ENCODE measurements at places on chromosomes 3 and 15.
A peak's percentile ranks its signal among the peaks of the same experiment; 100 is the strongest.

DNA sequence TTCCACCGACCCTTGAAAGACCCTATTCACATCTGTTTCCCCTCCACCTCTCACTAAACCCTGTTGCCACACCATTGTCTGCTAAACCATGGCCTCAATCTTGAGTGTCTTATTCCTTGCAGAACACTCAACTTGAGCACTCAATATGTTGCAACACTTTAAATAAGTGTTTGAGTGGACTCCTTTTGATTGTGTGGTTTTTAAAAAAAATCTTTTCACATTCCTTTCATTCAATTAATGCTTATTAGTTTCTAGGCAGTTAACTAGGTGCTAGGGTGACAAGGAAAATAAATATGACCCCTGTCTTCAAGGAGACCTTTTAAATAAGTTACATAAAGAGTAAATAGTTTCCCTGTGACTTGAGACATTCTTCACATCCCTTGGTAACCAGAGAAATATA is 13.3 kb upstream of the HHLA2 start:
- no peak for DNase-seq

DNA sequence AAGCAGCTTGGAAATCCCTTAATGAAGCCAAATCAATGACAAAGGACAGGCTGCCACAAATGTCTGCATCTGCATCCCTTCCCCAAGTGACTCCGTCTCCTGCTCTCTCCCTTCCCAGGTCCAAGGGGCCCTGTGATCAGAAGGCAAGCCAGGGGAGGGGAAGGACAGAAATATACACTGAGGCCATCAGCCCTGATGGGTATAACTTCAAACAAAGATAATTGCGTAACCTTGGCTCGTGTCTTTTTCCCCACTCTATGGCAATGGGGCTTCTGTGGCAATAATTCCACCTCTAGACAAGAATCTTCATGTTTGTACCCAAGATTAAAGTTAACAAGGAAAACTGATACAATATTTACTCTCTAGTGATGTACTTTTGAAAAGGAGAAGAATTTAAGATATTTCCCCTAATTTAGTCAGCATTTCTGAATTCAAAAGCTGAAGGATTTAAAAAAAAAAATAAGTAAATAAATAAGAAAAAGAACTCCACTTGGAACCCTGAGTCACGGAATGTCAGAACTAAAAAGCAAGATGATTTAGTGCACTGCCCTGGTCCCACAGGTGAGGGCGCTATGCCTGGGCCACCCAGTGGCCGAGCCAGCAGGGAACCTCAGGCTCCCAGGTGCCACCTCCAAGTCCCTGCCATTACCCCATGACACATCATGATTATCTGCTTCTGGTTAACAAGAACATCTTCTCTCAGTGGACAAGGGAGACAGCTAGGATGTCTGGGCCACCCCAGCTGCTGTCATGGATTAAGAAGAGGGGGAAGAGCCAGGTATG is 154.5 kb downstream of the STT3B start:
- no peak for DNase-seq

GRCh38 chr3:64717411-64717810 is 29.6 kb upstream of the ADAMTS9 start:
- no peak for DNase-seq

DNA sequence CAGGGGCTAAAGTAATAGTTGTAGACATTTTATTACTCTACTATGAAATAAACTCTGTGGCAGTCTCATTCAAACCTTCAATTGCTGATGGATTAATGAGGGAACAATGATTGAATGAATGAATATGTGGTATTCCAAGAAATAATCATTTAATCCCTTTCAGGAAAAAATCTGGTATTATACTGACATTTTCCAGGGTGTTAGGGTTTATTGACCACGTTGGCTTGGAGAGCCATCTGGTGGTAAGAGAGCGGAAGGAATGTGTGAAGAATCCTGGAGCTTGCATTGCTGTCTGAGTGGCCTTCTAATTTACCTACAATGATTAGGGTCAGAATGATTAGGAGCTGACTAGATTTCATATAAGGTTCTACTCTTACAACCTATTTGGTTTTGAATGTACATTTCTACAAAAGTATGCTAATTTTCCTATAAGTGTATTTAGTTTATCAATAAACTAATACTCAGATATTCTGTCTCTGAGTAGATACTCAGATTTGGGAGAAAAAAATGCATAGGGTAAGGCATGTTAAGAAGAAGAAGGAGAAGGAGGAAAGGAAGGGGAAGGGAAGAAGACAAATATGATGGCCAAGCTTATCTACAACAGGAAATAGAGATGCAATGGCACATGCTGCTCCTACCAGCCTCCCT is 249.9 kb downstream of the ROBO1 start:
- DNase-seq = peak; percentile 60

DNA sequence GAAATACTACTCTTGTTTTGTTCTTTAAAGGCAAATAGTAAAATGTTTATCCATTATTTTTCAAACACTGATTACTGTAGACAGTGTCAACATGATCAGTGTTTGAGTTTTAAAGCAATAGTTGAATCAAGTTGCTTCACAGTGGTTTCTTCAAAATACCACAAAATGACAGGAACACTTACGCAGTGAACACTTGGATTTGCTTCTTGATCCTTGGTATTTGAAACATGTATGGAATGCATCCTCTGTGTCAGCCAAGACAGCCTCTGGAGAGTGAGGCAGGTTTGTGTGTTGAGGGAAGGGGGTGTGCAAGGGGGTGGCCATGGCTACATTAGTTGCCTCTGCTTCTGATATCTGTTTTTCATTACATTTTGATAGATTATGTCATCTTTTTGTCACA is 413.0 kb downstream of the RBMS3 start:
- peak; percentile 23 for DNase-seq

GRCh38 chr15:49979705-49980382 is 139.2 kb downstream of the ATP8B4 start:
- DNase-seq = no peak

DNA sequence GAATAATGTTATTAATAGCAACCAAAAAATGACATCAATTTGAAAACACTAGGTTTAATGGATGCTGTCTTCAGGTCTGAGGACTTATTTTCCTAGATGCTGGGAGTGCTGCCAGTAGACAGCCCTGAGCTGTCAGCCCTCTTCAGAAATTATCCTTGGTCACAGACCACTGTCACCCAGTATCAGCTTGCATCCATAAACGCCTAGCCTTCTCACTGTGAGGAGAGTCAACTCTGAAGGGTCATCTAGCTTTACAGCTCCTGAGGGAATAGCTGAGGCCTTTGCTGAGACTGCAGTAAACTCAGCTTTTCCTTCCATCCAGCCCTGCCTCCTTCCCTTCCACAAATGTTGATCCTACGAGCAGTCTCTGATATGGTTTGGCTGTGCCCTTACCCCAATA is 19.4 kb upstream of the MNS1 start:
- no peak for DNase-seq

GRCh38 chr3:17478673-17479072 is 263.8 kb downstream of the TBC1D5 start:
- DNase-seq = peak; percentile 9

GRCh38 chr3:82392203-82392775 is 630.8 kb upstream of the GBE1 start:
- DNase-seq = no peak

- DNase-seq = no peak
These were observed 41.4 kb upstream of the KBTBD8 start for GRCh38 chr3:66956742-66957141.

GRCh38 chr3:134381076-134381475 is 6.8 kb upstream of the AMOTL2 start:
- DNase-seq = no peak

DNA sequence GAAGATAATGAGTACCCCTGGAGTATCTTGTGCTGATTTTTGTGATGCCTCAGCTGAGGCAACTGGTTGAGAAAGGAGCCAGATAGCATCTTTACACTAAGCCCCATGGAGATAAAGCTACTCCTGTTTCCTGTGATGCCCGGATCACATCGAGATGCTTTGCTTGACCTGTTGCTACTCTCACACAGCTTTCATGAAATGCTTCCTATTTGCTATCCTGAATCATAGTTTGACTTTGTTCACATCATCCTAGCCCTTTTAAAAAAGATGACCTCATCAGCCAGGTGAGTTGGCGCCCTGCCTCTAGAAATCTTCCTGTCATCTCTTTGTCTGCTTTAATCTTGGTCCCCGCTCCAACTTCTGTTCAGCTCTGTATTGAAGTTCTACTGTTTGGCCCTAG is 409.6 kb upstream of the TBL1XR1 start:
- peak; percentile 54 for DNase-seq

DNA sequence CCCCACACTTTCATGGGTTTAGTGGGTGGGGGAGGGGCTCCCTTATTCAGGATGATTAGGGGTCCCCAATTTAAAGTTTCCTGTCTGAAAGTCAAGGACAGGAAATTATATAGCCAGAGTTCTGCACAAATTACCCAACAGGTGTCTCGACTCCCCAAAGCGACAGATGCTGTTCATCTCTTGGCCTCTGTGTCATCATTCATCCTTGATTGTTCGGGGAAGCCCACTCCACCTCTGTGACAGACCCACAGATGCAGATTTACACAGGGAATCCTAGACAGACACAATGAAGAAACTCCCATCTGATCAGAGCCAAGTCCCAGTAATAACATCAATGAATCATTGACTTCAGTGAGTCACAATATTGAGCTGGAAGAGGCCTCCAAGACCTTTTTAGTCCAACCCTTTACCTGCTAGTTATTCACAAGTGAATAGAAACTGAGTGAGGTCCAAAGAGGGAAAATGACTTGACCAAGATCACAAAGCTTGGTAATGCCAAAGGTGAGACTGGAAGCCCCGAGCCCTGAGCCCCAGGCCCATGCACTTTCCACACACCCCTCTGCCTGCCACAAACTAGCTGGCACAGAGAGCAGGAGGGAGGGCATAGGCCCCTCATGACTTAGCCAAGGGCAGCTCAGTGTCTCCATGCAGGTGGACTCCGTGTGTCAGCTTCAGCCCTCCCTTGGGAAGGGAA is 7.9 kb upstream of the SRP14 start:
- no peak for DNase-seq

- DNase-seq = no peak
These were observed 124.3 kb upstream of the IGF1R start for GRCh38 chr15:98523912-98524662.

- DNase-seq = no peak
These were observed 619.2 kb downstream of the DIPK2A start for GRCh38 chr3:144590854-144591253.

DNA sequence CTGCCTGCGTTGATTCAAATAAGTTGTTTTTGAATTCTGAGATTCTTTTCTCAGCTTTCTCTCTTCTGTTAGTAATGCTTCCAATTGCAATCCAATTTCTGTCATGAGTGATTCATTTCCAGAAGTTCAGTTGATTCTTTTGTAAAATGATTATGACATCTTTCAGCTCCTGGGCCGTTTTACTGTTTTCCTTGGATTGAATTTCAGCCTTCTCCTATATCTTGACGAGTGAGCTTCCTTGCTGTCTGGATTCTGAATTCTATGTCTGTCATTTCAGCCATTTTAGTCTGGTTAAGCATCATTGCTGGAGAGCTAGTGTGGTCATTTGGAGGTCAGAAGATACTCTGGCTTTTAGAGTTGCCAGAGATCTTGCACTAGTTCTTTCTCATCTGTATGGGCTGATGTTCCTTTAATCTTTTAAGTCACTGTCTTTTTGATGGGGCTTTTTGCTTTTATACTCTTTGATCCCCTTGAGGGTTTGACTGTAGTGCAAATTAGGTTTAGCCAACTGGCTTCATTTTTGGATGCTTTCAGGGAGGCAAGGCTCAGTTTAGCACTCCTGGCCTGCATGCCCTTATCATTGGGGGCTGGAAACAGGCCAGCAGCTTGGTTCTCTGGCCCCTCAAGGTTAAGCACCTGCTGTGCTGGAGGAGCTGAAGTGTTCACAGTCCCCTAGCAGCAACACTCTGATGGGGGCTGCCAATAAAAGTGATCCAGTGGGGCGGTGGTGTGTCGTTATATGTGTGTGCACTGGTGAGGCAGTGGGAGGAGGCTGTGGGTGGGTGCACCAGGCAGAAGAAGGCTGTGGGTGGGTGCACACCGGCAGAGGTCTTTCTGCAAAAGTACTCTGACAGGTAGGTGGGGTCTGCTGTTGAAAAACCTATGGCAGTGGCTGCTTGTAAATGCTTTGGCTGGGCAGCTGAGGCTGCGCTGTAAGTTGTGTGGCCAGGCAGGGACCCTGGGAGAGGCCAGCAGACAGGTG is 51.2 kb downstream of the MCTP2 start:
- DNase-seq = no peak

DNA sequence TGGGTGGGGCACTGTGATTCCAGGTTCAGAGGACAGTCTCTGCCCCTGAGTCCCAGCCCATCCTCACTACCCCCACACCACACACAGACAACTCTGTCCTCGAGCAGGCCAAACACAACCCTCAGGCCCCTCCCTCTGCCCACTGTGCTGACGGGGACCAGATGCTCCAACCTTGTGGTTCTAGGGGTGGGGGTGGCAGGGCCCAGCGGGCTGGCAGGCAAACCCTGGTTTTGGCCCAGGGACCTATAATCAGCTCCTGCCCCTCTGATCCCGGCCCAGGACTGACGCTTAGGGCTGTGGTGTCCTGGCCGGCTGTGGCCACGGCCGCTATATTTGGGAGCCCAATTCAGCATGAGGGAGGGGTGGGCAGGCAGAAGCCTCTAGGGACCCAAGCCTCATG is 5.0 kb upstream of the MYL3 start:
- no peak for DNase-seq

GRCh38 chr3:94525043-94525442 is 462.2 kb downstream of the NSUN3 start:
- no peak for DNase-seq

GRCh38 chr3:12719541-12719940 is 39.5 kb downstream of the TMEM40 start:
- no peak for DNase-seq

DNA sequence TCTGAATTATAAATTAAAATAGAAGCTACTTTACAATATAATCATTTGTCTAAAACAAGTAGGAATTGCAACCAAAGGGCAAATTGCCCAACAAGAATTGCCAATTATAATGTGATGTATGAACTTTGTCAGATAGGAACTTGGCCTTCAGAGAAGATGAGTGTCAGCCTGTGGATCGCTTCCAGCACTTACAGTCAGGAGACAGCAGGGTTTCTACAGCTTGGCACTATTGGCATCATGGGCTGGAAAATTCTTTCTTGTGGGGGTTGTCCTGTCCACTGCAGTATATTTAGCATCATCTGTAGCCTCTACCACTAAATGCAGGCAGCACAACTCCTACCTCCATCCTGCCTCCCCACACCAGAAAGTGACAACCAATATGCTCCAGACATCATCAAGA is 48.1 kb upstream of the CRBN start:
- DNase-seq = no peak
